ENCODE measurements at places on chromosomes 1 and 21.

GRCh38 chr21:33828083-33828482 lies 87.5 kb downstream of the ATP5PO start:
- DNase-seq = no peak

DNA sequence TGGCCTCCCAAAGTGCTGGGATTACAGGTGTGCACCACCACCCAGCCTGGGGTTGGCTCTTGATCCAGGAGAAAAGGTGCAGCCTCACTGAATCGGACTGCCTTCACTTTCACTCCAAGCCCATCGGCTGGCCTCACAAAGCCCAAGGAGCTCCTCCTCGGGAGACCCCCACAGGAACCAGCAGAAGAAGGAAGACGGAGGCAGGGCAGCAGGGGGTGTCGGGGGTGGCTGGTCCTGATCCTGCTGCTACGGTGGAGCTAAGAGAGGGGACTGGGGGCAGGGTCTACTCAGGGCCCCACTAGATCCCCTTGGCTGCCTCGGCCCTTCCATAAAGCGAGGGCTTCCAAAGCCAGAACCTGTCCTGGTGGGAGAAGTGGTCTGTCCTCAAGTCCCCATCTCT lies 93.9 kb downstream of the STUM start:
- DNase-seq = no peak

DNA sequence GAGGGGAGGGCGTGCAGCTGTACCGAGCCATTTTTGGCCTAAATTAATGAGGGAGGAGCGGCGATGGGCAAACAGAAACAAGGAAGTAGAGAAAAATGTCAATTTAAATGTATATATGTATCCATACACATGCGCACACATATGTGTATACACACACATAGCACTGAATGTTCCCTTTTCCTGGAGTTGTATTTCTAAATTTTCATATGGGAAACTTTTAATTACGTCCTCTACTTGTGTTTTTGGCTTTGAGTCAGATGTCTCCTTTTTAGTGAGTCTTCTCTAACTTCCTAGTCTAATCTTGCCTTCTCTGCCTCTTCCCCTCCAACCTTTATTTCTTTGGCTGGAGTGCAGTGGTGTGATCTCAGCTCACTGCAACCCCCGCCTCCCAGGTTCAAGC lies 15.4 kb upstream of the CYYR1 start:
- DNase-seq = no peak

- DNase-seq = no peak
Observed at GRCh38 chr1:22315315-22316078, 136.2 kb upstream of the ZBTB40 start.

DNA sequence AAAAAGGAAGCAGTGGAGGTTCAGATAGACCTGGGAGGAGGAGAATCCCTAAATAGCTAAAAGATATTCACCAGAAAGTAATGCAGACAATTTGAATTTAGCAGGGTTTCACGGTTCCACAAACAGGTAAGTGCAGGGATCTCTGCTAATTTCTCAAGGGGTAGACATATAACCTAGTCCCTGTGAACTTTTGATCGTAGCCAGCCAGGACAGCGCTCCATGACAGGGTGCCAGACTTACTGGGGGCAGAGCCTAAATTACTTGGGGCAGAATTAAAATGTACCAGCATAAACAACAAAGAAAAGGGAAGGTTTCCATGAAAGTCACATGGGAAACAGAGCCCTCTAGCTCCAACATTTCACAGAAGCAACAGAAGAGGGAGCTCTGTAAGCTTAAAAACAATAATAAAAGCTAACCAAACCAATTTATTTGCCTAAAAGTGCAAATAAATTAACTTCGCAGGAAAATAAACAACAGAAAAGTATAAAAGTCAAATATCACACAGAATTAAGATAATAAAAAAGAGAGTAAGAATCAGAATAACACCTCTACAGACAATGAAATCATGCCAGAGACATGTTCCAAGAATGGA lies 198.3 kb downstream of the DUSP10 start:
- DNase-seq = no peak

- DNase-seq = no peak
Observed at GRCh38 chr1:157154940-157155514, 16.8 kb upstream of the ETV3 start.

- no peak for DNase-seq
Observed at GRCh38 chr1:53370369-53370961, 42.6 kb upstream of the LRP8 start.

DNA sequence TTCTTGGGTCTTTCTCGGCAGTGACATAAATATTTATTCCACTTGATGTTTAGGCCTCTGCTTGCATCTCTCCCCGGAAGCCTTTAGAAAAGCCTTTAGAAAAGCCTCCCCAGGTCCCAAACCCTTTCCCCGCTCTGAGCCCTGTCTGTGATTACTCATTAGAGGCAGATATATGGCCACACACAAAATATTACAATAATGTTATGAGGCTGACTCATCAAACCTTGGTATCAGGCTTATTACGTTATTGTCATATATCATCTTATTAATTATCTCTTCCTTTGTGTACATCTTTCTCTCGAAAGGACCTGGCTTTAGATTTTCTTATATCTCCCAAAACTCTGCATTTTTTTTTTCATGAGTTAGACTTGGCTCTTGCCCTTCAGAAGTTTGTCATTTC lies 69.5 kb downstream of the FGGY start:
- DNase-seq = no peak

GRCh38 chr1:226475142-226475511 lies 67.2 kb upstream of the PARP1 start:
- no peak for DNase-seq

- DNase-seq = peak; percentile 21
Observed at GRCh38 chr1:228100822-228101613, 2.1 kb downstream of the C1orf35 start.

DNA sequence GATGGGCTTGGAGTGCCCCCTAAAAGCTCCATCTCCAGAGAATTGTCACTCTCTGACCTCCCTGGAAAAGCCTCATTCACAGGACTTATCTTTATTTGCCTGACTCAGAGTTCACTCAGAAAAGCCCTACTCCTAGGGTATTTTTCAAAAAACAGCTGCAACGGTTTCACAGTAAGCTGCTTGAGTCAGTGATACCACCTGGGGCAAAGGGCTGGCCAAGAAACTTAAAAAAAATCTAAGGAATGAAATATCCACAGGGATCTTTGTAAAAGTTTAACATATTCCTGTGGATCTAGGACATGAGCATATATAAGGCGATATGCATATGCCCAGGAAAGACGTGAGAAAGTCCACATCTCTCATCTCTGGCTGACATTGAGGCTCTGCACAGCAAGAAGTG lies 33.8 kb upstream of the TSPAN2 start:
- no peak for DNase-seq

DNA sequence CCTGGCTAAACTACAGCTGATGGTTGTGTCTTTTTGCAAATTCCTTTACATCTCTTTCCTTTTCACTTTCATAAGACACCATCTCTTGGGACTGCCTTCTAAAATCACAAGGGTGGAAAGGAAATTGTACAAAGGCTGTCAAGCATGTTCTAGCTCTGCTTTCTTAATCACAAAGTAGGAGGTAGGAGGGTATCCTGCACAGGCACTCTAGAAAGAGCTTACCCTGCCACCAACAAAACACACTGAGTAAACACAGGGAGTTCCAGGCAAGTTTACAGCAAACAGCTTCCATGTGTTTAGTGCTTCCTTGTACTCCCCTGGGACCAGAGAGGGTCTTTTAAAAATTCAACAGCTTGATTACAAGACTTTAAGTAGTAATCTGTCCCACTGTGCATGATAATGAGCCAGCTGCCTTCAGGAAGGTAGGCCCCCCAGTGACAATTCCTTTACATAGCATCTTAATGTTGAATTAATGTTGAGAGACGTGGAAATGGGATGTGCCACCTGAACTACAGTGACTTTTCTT lies 2.4 kb downstream of the PLPP3 start:
- DNase-seq = no peak

GRCh38 chr1:227944931-227945890 lies 2.5 kb downstream of the WNT9A start:
- DNase-seq = no peak

- no peak for DNase-seq
Observed at GRCh38 chr1:37794372-37795339, 1.0 kb downstream of the MANEAL start.

DNA sequence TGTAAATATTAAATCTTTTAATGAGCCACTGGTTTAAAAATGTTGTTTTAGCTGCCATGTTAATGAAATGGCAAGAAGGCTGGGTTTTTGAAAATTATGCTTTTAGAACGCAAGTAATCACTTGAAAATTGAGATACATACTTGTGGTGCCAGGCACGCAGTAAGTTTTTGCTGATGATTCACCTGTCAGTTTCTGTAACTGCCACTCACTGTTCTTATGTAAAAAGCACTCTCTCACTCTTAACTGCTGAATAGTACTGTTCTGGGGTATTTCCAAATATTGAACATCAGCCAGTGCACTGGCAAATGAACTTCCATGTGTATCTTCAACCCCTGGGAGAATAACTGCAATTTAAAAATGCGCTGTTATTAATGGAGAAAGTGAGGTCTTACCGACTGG lies 17.9 kb downstream of the LGALS8 start:
- DNase-seq = no peak

DNA sequence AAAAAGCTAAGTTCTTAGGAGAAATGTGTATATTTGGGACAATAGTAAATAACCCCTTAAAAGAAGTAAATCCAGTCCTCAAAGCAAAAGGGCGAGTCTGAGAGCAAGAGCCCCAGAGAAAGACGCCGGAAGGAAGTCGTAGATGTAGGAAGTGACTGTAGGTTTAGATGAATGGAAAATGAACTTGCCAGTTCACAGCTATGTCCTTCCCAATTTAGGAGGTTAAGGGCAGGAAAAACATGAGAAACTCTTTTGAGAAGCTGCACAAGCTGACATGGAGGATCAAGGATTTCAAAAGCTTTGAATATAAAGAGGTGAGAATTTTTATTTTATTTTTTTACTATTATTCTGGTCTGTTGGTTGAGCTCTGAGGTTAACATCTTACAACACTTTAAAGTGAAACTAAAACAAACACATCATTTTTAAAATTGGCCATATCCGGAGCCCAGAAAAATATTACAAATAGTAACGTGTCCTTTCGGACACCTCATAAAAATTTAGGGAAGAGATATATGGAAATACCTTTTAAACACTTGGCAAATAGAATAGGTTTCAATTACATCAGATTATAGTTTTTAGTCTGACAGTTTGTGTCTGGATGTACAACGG lies 1178.6 kb downstream of the MRPL39 start:
- no peak for DNase-seq

- DNase-seq = no peak
Observed at GRCh38 chr1:182587093-182587492, 2.0 kb downstream of the RNASEL start.

DNA sequence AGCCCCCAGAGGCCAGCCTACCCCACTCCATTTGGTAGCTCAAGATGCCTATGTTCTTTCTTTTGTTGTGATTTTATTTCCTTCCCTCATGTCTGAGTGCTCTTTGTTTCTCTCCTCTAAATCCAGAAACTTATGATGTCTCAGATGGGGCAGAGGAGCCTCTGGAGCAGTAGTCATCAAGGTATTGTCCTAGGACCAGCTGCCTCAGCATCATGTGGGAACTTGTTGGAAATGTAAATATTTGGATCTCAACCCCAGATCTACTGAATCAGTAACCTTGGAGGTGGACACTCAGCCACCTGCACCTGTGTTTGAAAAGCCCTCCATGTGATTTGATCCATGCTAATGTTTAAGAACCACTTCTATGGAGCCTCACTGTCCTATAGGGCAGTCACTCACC lies 593.1 kb upstream of the PLXNA2 start:
- no peak for DNase-seq

DNA sequence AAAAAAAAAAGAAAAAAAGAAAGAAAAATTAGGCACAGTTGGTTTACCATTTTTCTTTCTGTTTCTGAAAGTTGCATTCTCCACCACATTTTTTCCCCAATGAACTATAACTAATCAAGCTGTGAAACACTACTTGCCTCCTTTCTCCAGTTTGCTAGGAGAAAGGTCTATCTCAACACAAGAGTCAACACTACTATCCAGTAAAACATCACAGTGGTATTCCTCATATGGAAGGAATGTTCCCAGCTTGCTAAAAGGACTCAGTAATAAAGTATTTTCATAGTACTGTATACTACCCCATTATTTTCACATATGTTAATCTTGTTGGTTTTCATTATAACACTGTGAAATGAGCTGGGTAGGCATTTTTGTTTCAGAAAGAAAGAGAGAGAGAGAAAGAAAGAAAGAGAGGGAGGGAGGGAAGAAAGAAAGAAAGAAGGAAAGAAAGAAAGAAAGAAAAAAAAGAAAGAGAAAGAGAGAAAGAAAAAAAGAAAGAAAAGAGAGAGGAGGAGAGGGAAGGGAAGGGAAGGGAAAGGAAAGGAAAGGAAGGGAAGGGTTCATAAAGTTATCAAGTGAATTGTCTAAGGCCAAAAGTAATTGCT lies 7.9 kb downstream of the PTGER3 start:
- DNase-seq = no peak

GRCh38 chr21:38861056-38861455 lies 55.3 kb downstream of the ETS2 start:
- no peak for DNase-seq

DNA sequence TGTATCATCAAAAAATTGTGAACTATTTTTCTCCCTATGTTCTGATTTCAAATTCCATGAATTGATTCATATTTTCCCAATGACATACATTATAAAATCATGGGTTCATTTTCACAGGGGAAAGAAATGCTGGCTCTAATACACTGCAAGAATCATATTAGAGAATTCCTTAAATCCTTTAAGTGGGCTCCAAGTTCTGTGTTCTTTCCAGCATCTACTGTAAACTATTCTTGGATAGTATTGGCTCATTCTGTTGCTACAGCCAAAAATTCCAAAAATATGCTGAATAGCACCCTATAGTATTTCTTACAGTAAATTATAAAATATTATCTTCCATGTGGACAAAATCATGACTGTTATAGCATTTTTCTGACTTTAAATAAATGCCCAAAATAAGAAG lies 19.0 kb upstream of the C1orf105 start:
- no peak for DNase-seq

- no peak for DNase-seq
Observed at GRCh38 chr1:88799491-88799890, 91.9 kb downstream of the GTF2B start.

- DNase-seq = no peak
Observed at GRCh38 chr21:46517361-46517760, 58.7 kb downstream of the DIP2A start.

DNA sequence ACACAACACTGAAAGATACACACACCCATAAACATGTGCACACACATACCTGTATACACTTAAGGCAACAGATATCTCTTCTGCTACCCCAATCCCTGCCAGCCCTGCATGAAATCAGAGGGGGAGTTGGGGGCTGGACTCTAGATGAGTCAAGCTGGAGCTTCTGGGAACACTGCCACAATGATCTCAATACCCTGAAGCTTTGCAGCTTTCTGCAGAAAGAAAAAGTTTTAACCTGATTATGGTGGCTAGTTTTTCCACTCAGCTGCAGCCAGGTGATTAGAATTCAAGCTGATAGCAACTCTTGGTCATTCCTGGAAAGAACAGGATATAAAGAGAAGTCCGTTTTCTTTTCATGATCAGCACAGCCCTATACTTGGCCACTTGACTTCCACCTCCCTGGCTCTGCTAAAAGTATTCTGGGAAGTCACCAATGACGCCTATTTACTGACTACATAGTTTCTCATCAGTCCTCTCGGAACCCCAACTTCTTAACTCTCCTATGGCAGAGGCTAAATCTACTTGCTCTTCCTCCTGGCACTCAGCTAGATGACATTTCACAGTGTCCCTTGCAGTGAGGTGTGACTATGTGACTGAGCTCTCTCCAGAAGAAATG lies 20.7 kb upstream of the DNASE2B start:
- DNase-seq = no peak
